Kasumi-1 (cell line): ENCODE measurements at places on chromosomes 4 and X.

GRCh38 chr4:155072417-155072816 lies 136.0 kb upstream of the NPY2R start:
- no peak for DNase-seq

DNA sequence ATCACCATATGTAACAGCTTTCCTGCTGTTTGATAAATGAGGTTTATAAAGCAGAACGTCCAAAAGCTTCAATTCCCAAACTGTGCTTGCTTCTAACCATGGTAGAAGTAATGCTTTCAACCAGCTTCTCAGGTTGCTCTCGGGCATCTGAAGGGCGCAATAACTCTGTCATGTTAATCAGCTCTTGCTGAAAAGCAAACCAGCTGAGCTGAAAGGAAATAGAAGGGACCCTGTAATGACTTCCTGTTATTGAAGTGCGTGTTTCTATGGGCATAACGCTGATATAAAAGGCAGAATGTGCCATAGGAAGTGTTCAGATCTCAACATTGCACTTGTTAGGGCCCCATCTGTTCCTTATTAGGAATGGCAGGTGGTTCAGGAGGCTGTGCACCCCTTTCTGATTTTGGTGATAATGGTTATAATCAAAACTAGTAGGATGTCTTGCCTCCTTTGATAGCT lies 21.2 kb downstream of the HERC3 start:
- DNase-seq = peak; percentile 70

- DNase-seq = peak; percentile 86
Measured at GRCh38 chrX:23901805-23902204, 5.9 kb downstream of the APOO start.

- no peak for DNase-seq
Measured at GRCh38 chr4:152972821-152973628, 36.9 kb downstream of the FHDC1 start.

GRCh38 chrX:65932173-65933084 lies 107.5 kb downstream of the VSIG4 start:
- no peak for DNase-seq

DNA sequence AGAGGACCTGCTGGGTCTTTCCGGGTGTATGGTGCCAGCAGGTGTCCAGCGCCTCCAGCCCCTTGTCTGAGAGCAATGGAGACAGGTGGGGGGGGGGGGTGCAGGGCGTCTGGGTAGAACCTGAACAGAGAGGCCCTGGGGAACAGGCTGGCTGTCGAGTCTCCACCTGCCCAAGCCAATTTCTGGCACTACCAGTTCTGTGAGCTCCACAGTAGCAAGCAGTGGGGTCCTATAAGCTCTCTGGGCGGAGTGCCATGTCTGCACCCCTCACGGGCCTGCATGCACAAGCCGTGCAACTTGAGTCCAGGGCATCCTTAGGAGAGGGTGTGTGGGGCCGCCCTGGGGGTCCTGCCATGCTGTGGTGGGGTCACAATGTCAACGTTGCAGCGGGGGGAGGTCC lies 10.1 kb upstream of the FGFR3 start:
- DNase-seq = no peak

GRCh38 chr4:82192017-82192673 lies 181.6 kb downstream of the HNRNPD start:
- no peak for DNase-seq

- DNase-seq = no peak
Measured at GRCh38 chrX:12245650-12246645, 107.7 kb downstream of the FRMPD4 start.

DNA sequence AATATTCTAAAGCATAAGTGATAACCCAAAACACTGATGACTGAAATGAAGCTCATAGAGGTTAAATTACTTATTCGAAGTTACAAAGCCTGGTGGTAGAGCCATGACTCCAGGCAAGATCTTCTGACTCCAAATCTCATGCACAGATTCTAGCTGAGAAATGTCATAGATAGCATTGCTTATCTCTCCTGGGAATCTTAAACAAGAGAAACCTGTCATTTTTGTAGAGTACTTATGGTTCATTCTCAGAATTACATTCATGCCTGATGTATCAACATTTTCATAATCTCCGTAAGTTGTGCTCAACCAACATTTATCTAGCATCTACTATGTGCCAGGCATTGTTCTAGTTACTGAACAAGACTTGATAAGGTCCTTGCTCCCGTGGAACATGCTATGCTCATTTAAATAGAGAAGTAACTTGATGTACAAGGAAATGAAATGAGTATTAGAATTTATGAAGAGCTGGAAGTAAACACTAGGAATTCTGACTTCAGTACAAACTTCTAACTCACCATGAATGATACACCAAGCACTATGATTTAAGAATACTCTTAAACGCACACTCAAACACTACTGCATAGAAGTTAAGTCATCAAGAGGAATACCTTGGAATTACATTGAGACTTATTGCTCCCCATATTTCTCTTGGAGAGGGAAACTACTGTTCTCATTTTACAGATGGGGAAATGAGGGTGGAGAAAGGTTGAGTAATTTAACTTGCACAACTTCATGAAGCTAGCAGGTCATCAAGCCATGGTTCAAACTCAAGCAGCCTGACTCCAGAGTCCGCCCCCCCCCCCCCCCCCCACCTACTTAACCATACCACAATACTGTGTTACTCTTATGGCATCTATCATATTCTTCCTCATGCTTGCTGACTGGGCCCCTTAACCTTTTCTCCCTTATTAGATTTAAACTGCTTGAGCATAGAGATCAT lies 45.4 kb downstream of the MBNL3 start:
- no peak for DNase-seq

GRCh38 chr4:133390198-133390855 lies 241.2 kb downstream of the PCDH10 start:
- no peak for DNase-seq

DNA sequence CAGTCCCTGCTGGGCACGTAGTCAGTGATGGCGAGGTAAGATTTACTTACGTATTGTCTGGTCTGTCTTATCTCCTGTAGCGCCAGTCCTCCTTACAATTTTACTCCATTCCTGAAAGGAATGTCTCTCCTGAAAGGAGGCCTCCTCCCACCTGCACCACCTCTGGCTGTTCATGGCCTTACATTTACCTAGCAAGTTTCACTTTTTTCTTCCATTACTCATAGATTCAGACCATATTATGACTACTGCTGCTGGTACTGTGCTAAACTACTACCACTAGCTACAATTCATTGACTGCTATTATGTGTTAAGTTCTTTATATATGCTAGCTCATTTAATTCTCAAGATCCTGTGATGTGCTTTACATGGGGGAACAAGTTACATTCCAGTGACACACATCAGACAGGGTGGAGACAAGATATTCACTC lies 189.9 kb downstream of the BMPR1B start:
- no peak for DNase-seq

DNA sequence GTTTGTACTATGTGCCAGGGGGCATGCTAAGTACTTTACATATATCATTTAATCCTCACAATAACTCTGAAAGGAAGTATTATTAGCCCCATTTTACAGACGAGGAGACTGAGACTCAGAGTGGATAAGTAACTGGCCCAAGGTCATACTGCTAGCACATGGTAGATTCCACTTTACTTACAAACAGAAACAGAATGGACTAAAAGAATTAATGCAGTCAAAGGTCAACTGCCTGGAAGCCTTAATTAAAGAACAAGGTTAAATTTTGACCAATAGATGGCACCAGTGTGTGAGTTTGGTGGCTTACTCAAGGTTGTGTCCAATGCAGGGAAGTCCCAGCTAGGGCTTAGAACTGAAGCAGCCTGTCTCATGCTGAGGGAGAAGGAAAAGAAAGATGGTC lies 4.7 kb downstream of the RIPPLY1 start:
- DNase-seq = peak; percentile 36

- no peak for DNase-seq
Measured at GRCh38 chrX:145729635-145730034, 88.0 kb upstream of the SLITRK2 start.

GRCh38 chr4:3434881-3435685 lies 6.7 kb upstream of the HGFAC start:
- DNase-seq = no peak

GRCh38 chrX:37926700-37927099 lies 79.3 kb upstream of the DYNLT3 start:
- peak; percentile 52 for DNase-seq

DNA sequence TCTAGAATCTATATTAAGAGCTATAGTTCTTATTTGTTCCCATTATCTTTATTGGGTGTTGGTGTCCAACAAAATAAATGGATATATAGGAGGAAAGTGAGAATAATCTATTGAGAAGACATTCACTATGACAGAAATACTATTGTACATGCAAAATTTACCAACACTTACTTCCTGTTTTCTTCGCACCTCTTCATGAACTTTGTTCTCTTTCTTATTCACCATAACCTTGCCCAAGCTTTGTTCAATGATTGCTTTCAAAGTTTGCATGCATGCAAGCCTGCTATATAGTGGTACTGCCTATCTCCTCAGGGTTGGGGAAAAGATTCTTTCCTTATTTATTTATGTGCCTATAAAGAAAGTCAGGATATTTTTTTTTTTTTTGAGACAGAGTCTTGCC lies 176.4 kb upstream of the JADE1 start:
- no peak for DNase-seq

DNA sequence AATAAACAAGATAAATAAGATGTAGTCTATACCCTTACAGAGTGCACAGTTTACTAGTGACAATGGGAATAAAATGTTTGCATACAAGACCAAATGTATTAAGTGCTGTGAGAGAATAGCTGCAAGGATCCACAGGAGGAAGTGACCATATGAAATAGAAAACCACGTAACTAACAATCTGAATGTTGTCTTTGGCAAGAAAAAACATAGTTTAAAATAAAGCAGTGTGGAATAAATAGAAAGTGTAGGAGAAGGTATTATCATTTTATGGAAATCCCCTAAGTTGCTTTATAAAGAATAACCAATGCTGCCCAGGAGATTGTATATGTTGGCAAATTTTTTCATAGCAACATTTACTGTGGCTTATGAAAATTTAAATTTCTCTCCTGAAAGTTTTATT lies 116.1 kb downstream of the PCDH7 start:
- DNase-seq = no peak

DNA sequence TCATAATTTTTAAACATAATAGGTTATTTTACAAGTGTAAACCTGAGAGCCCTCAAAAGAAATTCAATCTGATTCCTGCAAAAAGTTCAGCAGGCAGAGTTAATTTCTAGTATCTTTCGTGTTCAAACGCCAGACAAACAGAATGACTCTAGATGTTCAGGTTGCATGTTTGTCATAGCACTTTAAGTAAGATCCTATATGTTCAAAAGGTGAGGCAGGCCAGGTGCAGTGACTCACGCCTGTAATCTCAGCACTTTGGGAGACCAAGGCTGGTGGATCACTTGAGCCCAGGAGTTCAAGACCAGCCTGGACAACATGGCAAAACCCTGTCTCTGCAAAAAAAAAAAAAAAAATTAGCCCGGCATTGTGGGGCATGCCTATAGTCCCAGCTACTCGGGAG lies 1.1 kb upstream of the RASSF6 start:
- DNase-seq = no peak

- peak; percentile 43 for DNase-seq
Measured at GRCh38 chr4:26786916-26787315, 73.7 kb upstream of the STIM2 start.

DNA sequence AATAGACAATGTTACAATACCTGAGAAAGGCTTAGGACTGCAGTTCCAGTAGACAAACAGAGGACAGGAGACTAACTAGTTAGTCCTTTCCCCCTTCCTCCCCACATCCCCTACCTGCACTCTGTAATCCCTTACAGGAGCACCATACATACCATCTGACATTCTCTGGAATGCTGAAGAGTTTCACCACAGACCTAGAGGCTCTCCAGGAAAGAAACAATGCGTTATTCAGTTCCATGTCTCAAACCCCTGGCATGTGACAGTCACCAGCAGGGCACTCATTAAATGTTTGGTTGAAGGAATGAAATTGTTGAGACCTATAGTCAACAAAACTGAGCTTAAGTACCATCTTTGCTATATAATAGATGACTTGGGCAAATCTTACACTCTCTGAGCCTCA lies 100.2 kb upstream of the USP38 start:
- DNase-seq = no peak

GRCh38 chr4:119835613-119835910 lies 207.0 kb upstream of the PDE5A start:
- no peak for DNase-seq
